Hematopoietic multipotent progenitor cell treated with erythropoietin and hydrocortisone succinate and interleukin-3 and kit ligand, for 8 days (in vitro differentiated cells): ENCODE measurements at places on chromosomes 12 and 14.

- DNase-seq, result no peak
These were observed 57.9 kb downstream of the PHETA1 start for GRCh38 chr12:111311011-111311410.

GRCh38 chr12:67034110-67034879 lies 234.9 kb upstream of the CAND1 start:
- no peak for DNase-seq

GRCh38 chr14:38143659-38144505 lies 63.8 kb upstream of the SSTR1 start:
- DNase-seq, result no peak

GRCh38 chr12:130581782-130582181 lies 134.3 kb downstream of the RIMBP2 start:
- no peak for DNase-seq

GRCh38 chr12:1801303-1801975 lies 18.9 kb upstream of the LRTM2 start:
- no peak for DNase-seq

DNA sequence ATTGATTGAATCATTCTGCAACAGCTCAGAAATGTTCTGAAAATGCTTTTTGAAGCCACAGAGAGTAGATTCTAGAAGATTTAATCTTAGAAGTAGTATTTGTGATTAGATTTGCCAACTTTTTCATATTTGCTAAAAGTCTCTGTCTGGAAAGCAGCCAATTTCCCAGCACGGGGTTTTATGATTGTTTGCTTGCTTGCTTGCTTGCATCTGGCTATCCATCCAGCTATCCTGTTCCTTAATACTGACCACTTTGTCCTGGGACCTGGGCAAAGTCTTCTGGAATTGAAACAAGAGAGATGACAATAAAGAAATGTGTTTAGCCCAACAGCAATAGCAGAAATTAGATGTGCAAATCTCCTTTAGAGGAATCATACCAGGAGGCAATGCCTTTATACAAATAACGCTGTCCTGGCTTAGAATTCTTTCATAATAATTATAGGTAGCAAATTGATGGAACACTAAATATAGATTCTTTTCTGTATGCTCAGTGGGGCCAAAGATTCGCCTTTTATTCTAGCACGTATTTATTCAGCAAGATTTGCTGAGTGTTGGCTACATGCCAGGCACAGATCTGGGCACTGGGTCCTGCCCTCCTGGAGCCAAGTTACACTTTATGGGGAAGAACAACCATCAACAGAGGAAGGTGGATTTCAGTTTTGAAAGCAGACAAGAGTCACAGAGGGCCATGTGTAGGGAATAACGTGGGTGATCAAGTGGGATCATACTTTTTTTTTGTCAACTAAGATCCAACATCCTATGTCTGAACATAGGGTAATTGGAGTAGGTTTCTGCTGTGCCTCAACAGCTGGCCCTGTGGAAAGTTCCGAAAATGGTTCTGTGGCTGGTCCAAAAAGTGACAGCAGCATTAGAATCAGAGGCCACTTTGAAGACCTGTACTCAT lies 25.3 kb downstream of the MYBPC1 start:
- DNase-seq, result no peak

GRCh38 chr12:111201036-111201435 lies 167.9 kb downstream of the PHETA1 start:
- no peak for DNase-seq

- no peak for DNase-seq
These were observed 137.8 kb downstream of the ADGRD1 start for GRCh38 chr12:131091413-131091975.

GRCh38 chr12:119341020-119341419 lies 6.5 kb downstream of the CCDC60 start:
- no peak for DNase-seq

DNA sequence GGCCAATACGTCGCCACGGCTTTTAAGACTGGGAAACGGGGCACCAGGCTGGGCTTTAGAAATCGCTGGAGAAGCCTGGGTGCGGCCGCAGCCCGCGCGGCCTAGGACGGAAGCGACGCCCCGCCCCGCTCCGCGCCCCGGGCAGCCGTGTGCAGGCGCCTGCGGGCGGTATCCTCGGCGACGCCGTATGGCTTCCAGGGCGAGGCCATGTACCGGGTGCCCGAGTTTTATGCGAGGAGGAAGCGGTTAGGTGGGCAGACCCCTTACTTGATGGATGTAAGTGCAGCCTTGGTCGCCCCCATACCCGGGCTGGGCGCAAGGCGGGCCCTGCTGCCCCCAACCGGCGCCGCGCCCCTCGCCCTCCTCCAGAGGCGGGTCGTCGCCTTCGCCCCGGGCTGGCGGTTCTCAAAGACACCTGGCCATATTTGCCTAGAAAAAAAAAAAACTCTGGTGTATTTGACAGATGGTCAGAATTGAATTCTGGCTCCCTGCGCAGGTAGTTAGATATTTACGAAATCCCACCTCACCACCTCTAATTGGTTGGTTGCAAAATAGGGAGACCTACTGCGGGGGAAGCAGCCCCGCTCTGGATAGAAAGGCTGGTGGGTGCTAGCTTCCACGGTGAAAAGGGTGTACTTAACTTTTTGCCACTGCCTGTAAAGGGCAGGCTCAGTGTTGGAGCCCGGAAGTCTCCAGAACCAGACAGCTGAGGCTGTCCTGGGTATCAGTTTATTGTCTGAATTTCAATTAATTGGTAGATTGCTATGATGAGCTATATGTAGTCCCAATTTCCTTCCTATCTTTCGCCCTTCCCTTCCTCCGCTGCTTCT lies at the start of gene PPP1R36:
PPP1R36 (plus strand) TSS at position 171 of the 830 bp plus-strand sequence; CDS start at position 208, 37 bp downstream.
- DNase-seq, result peak; percentile 48

- no peak for DNase-seq
These were observed 93.4 kb upstream of the DNM1L start for GRCh38 chr12:32585680-32586079.

DNA sequence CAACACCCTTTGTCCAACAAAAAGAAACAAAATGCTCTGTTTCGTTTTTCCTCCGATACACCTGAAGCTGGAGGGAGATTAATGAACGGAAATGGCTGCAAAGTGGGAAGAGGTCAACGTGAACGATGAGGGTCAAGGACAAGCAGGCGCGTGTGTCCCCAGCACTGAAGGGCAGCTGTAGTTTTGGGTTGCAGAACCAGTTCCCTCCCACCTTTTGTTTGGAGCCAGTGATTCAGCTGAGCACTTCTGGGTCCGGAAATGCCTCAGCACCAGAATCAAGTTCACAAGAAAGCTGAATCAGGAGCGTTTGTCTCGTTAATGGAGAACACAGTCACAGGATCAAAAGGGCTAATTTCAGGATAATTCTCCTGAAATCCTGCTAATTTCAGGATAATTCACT lies 51.1 kb upstream of the PWP1 start:
- DNase-seq, result no peak

- DNase-seq, result peak; percentile 83
These were observed 1.2 kb downstream of the YBX3 start for GRCh38 chr12:10721651-10722501.

GRCh38 chr14:81096656-81097055 lies 124.1 kb downstream of the GTF2A1 start:
- DNase-seq, result no peak

DNA sequence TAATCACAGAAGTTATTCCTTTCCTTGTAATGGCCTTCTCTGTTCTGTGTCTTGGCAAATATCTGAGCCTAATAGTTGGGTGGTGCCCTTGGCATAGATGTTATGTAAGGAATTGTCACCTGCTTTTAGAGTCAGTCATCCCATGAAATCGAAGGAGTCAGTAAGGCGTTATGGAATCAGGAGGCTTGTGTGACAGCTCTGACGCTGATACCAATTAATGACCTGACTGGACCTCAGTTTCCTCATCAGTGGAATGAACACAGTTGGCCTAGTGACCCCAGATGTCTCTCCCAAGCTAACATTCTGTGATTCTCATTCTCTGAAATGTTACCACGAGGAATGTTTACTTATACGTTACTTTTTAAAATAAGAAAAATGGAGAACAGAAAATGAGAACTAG lies 32.1 kb downstream of the TXNRD1 start:
- no peak for DNase-seq

DNA sequence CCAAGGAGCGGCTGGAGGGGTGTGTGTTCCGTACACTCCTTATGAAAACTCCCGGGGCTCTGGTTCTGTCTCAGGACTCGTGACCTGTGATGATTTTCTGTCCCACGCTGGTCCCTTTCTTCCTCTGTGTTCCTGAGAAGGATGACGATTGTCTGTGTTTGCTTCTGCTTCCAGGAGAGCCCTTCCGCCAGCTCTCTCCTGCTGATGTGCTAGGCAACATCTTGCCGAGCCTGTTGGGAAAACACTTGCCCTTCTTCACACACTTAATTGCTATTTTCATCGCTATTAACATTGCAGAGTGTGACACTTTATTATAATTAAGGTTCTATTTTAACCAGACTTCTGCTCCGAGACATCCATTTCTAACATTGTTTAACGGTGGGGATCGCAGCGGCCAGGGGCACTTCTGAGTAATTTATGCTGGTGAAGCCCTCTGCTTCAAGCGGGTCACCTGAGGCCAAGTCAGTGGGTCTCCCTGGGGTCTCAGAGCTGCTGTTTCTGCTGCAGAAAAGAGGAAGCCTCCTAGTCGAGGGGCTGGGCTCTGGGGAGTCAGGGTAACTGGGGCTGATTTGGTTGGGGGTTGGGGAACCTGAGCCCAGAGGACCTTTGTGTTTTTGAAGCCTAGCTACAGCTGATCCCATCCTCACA lies 88.6 kb downstream of the PRMT8 start:
- no peak for DNase-seq

- DNase-seq, result no peak
These were observed 5.2 kb downstream of the NFKBIA start for GRCh38 chr14:35399083-35399937.

DNA sequence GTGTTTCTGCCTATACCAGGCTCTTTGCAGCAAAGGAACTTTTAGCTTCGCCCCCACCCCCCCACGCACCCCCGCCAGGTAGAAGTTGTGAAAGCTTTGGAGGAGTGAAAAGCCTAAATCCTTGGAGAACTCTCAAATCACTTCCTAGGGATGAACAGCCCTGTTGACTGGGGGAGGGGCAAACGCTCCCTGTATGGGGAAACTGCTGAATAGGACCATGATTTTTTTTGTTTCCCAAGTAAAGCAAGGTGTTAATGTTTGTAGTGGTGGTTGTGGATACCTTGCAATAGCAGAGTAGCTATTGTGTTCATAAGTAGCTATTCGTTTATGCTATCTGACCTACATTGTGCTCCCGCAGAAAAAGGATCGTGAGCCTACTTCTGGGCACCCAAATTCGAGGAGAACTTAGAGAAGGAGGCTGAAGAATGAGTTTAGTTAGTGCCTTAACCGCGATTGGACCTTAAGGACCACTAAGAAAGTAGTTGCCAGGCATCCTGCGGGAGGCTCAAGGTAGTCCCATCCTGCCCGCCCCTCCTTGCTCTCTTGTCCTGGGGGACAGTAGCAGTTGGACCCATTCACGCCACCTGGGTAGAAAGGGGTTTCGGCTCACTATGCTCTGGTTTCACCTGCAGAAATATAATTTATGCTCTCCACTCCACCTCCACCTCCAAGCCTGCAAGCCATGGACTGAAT lies 901 bp upstream of the NFKBIA start:
- no peak for DNase-seq

- DNase-seq, result peak; percentile 5
These were observed 420.7 kb downstream of the DAD1 start for GRCh38 chr14:22168092-22168955.

DNA sequence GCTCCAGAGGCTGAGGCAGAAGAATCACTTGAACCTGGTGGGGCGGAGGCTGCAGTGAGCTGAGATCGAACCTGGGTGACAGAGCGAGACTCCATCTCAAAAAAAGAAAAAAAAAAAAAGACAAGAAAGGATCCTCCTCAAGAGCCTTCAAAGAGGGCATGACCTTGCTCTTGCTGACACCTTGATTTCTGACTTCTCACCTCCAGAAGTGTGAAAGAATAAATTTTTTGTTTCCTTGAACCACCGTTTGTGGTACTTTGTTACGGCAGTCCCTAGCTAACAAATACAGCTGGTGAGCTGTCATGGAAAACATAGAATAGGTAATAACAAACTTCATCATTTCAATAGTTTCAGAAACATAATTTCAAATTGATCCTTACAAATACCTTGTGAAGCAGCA lies 1.9 kb upstream of the ACTR10 start:
- DNase-seq, result no peak

DNA sequence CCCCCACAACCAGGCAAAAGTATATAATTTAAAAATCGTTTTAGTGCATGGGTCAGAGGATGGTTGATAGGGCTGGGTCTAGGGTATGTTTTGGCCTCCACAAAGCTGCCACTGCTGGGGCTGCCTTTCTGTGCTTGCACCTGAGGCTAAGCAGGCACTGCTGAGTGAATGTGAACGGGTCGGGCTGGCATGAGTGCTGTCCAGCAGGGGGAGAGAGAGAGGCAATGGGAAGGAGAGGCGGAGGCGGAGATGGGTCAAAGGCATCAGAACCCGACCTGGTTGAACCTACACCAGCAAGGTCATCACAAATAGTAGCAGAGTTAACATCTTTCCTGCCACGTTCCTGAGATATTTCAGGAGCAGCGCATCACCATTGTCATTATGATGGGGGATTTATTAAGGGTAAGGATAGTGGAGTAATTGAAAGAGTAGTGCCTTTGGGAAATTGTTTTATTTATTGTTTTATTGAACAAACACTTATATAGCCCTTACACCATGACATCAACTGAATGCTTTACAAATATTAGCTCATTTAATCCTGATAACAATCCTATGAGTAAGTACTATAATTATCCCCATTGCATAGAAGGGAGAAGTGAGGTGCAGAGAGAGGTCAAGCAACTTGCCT lies 5.8 kb upstream of the NRXN3 start:
- peak; percentile 55 for DNase-seq

- peak; percentile 39 for DNase-seq
These were observed 153.8 kb downstream of the MED13L start for GRCh38 chr12:116123451-116124258.

DNA sequence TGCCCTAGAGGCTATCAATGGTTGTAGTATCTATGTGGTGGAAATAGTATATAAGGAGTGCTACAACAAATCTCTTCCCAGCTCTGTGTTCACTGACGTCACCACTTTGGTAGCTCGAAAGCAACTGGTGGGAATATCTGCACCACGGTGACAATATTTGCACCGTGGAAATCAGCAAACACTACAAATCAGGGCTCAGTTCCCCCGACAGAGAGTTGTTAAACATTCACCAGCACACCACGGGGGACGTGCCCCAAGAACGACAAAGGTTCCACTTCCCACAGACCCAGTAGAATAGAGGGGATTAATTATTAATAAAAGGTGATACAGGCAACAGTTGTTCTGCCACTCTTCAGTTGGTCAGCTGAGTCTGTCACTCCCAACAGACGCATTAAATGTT lies 98.4 kb downstream of the CCDC60 start:
- DNase-seq, result no peak

DNA sequence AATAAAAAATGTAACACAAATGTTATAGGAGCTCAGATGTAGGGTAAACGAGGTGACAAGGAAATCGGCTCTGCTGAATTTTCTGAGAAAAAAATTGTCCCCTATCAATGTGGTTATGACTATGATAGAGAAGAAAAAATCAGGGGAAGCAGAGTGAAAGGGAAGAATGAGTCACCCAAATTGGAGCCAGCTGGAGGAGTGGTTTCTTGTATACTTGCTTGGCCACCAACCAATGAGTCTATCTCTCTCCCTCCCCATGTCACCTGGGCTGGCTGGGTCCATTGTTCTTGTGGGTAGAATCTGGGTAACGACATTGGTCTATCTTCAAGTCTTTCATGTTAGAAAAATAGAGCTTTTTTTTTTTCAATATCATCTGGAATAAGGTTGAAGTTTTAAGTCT lies 196.6 kb upstream of the FLRT2 start:
- DNase-seq, result no peak
